Activated T-cell treated with anti-CD3 and anti-CD28 coated beads for 24 hours (primary cell): ENCODE measurements at places on chromosomes 6 and 20.

- DNase-seq: no peak
Measured at GRCh38 chr6:107491760-107492660, 2.1 kb downstream of the SOBP start.

GRCh38 chr6:122692175-122692598 lies 82.0 kb downstream of the PKIB start:
- DNase-seq: no peak

DNA sequence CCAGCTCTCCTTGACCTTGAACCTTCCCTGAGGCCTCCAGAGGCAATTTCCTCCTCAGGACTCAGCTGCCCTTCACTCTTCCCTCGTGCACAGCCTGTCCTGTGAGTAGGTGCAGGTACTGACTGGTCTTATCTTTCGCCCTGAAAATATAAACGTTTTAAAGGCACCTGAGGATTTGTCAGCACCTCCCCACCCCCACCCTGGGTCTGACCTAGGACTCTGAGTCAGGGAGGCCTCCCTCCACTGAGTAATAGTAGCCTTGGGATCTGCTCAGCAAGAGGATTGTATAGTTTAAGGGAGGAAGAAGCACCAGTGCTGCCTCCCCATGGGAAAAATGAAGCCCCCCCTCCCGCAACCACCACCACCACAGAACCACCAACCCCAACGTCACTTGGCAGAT lies 54.6 kb downstream of the PPARD start:
- no peak for DNase-seq

DNA sequence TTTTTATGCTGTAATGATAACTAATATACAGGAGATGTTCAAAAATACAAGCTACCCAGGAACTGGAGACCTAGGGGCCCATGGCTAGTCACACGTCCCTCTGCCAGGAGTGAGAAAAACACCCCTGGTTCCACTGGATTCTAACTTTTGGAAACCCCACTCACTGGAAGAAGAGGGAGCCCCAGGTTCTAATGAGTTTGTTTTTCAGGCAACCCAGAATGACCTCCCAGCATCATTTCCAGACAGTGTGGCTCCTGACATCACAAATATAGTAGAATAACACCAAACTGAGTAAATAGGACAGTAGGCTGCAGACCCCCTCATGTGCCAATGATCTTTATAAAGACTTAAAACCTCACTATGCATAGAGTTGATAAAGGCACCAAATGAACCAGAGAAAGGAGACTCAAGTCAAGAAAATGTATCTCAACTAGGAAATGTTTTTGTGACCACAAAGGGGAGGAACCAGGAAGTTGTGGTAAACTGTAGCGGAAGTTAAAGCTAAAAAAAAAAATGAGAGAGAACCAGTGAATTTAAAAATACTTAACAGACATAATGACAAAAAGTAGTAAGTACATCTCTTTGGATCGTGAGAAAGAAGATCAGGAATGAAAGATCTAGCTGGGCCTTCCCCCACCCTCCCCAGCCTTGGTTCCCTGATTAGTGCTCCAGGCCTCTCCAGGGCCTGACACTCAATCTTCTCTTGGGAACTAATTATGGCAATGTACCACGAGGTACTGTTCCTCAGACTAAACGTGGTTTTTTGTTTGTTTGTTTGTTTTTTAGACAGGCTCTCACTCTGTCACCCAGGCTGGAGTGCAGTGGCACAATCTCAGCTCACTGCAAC lies 19.8 kb downstream of the HLA-E start:
- DNase-seq: no peak

DNA sequence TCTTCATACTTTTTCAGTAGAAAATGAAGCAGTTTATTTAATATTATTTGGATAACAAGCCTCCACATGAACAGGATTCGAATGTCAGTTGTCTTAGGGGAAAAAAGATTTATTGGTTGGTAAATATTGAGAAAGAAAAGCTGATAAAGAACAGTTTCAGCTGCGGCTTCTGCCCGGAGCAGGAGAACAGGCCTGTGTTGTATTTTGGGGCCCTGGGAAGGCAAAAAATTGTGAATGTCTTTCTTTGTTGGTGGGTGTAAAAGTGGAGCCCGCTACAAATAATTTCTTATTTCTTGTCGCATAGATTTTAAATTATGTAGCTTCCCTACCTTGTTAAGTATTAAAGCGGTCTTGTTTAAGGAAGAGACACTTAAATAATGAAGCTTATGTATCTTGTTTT lies 90.5 kb upstream of the PAX1 start:
- no peak for DNase-seq

- no peak for DNase-seq
Measured at GRCh38 chr20:33532753-33533459, 43.0 kb downstream of the CBFA2T2 start.

DNA sequence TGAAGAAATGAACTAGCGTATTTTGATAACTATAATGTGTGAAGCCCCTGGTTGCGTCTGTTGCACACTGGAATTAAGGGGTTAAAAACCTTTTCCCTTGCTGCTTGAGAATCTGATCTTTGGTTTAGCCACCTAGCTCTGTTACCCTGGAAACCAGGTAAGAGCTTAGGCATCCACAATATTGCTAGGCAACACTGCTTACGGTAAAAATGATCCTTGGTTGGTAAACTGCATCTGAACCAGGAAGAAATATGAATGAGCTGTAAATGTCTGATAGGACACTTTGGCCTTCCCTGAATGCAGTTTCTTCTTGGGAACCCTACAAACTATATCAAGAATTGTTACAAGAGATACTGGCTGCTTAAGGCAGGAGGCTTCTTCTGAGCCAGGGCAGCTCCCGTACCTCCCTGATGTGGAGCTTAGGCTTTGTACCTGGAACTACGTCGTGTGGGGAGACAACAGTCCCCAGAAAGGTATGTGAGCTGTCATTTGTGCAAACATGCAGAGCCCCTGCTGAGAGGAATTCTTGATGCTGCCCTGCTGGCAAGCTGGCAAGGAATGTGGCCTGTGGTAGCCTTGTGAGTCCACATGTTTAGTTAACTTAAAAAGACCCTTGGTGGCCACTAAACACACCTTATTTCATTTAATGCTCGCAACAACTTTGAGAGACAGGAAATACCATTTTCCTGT lies 18.4 kb downstream of the UBE3D start:
- no peak for DNase-seq

- no peak for DNase-seq
Measured at GRCh38 chr20:44594730-44595129, 12.4 kb downstream of the PKIG start.

DNA sequence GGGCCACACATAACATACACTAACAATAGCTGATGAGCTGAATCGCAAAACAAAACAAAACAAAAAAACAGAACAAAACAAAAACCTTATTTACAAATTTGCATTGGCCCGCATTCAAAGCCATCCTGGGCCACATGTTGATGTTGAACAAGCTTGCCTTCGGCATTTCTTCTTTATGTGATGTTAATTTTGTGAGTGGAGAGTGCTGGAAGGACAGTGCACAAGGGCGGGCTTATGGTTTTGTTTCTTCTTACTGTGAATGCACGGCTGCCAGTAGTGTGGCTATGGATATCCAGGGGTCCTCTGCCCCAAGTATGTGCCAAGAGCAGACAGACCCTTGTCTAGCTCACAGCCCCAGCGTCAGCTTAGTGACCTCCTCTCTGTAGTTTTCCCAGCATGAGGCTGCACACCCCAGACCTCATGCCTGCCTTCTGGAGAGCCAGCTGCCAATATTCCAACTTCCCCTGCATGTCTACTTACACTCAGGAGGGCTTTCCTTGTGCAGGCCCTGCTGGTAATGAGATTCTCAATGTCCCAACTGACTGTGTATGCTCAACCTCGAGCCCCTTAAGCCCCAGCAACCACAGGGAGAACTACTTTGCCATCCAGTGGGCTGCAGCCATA lies 24.9 kb downstream of the ZNF292 start:
- DNase-seq: no peak

- DNase-seq: no peak
Measured at GRCh38 chr6:4319981-4320683, 184.8 kb upstream of the ECI2 start.
